T-helper 2 cell treated with Interferon-gamma antibody and Interleukin-4, amounts not matched to agents 5 μg/mL and 100 μg/mL, for 36 hours (primary cell): ENCODE measurements at places on chromosomes 11 and 22.

DNA sequence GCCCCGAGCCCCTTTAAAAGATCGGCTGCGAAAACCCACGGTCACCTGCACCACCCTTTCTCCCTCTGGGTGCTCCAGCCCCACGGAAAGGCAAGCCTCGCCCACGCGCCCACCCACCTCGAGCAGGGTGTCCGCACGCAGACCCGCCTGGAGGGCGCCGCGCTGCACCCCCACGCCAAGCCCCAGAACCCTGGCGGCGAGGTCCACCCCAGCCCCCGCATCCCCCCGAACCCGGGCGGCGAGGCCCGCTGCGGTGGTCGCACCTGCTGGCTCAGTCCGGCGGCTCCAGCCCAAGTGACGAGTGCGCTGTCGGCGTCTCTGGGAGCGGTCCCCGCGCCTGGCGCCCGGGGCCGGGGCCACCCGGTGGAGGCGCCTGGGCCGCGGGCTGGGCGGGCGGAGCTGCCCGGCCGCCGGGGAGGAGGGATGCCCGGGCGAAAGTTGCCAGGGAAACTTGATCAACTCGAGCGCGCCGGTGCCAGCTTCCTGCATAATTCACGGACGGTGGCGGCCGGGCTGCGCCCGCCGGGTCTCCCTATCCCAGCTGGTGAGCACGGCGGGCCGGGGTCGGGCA lies 1.1 kb downstream of the SHANK2 start:
- no peak for DNase-seq
- no peak overlapping the region for H3K27ac ChIP-seq
- H3K4me3 ChIP-seq: no peak overlapping the region
- H3K36me3 ChIP-seq: no peaks in the 10 kb centered on the region
- no peaks in the 10 kb centered on the region for H3K4me1 ChIP-seq

GRCh38 chr11:132293586-132293985 lies 923.2 kb downstream of the NTM start:
- H3K4me3 ChIP-seq: no peak overlapping the region
- H3K27me3 ChIP-seq: peaks cover 2% of the 10 kb centered on the region
- no peak overlapping the region for H3K27ac ChIP-seq
- DNase-seq: no peak
- H3K36me3 ChIP-seq: no peaks in the 10 kb centered on the region

- H3K4me3 ChIP-seq: peak overlapping the region; percentile 78
- H3K36me3 ChIP-seq: no peaks in the 10 kb centered on the region
- H3K27ac ChIP-seq: peak overlapping the region; percentile 20
These were observed 5.2 kb upstream of the GCAT start for GRCh38 chr22:37802310-37803194.

DNA sequence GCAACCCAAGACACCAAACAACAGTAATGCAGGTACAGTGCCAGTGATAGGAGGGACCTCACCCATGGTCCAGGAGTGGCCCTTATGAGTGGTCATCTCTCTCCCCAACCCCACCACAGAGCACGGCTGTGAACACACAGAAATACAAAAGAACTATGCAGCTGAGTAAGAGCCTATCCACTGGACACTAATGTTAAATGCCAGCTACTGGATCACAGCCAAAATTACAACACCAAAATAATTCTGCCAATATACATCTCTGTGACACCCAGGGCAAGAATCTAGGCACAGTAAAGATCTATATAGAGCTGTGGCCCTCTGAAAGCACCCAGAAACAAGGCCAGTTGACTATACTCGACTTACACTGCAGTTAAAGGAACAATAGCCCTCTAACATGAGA lies 22.8 kb upstream of the GPR83 start:
- no peak overlapping the region for H3K27ac ChIP-seq
- DNase-seq: no peak
- peaks cover 1% of the 10 kb centered on the region for H3K4me1 ChIP-seq
- H3K27me3 ChIP-seq: no peaks in the 10 kb centered on the region
- H3K4me3 ChIP-seq: no peak overlapping the region

- no peak for DNase-seq
- no peaks in the 10 kb centered on the region for H3K27me3 ChIP-seq
- H3K4me3 ChIP-seq: peak overlapping the region; percentile 93
- peaks cover 10% of the 10 kb centered on the region for H3K36me3 ChIP-seq
- peak overlapping the region; percentile 52 for H3K27ac ChIP-seq
These were observed 667 bp downstream of the DGCR6L start for GRCh38 chr22:20319041-20319744.

DNA sequence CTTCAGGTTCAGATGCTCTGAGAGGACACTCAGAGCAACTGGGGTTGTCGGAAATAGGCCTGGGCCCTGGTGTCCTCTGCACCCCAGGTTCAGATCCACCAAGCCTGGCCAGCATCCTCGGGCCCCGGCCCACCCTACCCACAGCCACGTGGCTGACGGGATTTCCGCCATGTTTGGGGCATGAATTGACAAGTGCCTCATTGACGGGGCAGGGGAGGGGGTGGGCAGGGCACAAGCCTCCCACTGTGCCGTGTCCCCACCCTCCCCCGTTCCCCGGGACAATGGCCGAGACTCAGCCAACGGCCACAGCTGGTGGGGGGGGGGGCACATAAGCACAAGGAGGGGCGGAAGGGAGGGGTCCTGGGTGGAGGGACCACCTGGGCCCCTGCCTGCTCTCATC lies 8.5 kb downstream of the MYRF start:
- no peak overlapping the region for H3K4me3 ChIP-seq
- no peak for DNase-seq
- no peaks in the 10 kb centered on the region for H3K36me3 ChIP-seq
- peaks cover 5% of the 10 kb centered on the region for H3K4me1 ChIP-seq
- H3K27ac ChIP-seq: no peak overlapping the region

DNA sequence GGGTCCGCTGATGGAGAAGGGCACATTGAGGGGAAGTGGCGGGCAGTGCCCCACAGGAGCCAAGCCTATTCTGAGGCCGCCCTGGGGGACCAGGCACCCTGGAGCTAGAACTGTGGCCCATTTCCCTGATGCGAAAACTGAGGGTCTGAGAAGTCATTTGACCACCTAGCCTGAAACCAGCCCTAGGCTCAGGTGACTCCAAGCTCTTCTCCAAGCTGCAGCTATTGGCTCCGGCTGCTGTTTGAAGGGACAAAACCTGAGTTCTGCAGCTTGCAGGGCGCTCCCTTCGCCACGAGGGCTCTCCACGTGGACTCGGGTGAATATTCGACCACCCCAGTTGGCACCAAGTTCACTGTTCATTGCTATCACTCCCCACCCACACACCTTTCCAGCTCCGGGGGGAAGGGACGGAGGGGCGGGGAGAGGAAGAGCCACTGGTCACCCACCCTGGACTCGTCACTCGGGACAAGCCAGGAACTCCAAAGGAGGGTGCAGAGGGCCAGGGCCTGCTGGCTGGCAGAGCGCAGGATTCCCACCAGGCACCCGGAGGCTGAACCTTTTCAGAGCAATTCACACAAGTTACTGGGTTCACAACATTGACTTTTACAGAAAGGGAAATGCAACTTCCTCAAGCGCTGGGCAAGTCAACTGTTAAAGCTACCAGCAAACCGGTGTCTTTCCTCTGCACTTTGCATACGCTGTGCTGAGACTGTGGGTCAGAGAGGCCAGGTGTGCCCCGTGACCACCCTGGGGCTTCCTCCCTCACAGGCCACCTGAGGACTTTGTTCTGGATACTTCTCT lies 1.1 kb upstream of the RAC2 start:
- peaks cover 27% of the 10 kb centered on the region for H3K4me1 ChIP-seq
- peak overlapping the region; percentile 99 for H3K4me3 ChIP-seq
- peak overlapping the region; percentile 93 for H3K27ac ChIP-seq
- no peaks in the 10 kb centered on the region for H3K27me3 ChIP-seq
- no peak for DNase-seq
- H3K36me3 ChIP-seq: peaks cover 34% of the 10 kb centered on the region

GRCh38 chr11:131612533-131612932 lies 242.1 kb downstream of the NTM start:
- no peaks in the 10 kb centered on the region for H3K27me3 ChIP-seq
- no peak for DNase-seq
- no peaks in the 10 kb centered on the region for H3K36me3 ChIP-seq
- H3K27ac ChIP-seq: no peak overlapping the region
- H3K4me3 ChIP-seq: no peak overlapping the region
- H3K4me1 ChIP-seq: no peaks in the 10 kb centered on the region

GRCh38 chr11:126140201-126140925 lies 71.1 kb downstream of the RPUSD4 start:
- DNase-seq: no peak
- no peaks in the 10 kb centered on the region for H3K36me3 ChIP-seq
- no peak overlapping the region for H3K4me3 ChIP-seq
- H3K27me3 ChIP-seq: peaks cover 15% of the 10 kb centered on the region
- H3K4me1 ChIP-seq: no peaks in the 10 kb centered on the region

DNA sequence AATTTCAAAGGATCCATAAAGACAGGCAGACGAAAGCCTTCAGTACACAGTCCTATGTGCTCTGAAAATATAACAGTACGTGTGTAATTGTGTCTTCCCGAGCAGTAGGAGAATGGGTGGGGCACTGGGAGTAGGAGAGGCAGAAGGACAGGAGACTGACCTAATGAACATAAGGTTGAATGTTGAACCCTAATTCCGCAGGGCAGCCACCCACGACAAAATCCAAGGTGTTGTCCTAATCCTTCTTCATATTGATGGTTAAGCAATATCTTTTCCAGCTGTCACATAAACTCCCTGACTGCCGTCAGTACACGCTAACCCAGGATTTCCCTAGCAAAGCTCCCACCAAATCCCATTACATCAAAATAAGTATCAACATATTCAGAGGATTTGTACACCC lies 34.5 kb downstream of the SPATA19 start:
- H3K4me3 ChIP-seq: no peak overlapping the region
- no peaks in the 10 kb centered on the region for H3K4me1 ChIP-seq
- no peak overlapping the region for H3K27ac ChIP-seq
- no peaks in the 10 kb centered on the region for H3K36me3 ChIP-seq
- no peaks in the 10 kb centered on the region for H3K27me3 ChIP-seq

- peaks cover 33% of the 10 kb centered on the region for H3K36me3 ChIP-seq
- H3K27ac ChIP-seq: no peak overlapping the region
- H3K4me1 ChIP-seq: no peaks in the 10 kb centered on the region
- H3K4me3 ChIP-seq: no peak overlapping the region
- DNase-seq: no peak
These were observed 42.2 kb downstream of the NAT10 start for GRCh38 chr11:34147581-34147980.

DNA sequence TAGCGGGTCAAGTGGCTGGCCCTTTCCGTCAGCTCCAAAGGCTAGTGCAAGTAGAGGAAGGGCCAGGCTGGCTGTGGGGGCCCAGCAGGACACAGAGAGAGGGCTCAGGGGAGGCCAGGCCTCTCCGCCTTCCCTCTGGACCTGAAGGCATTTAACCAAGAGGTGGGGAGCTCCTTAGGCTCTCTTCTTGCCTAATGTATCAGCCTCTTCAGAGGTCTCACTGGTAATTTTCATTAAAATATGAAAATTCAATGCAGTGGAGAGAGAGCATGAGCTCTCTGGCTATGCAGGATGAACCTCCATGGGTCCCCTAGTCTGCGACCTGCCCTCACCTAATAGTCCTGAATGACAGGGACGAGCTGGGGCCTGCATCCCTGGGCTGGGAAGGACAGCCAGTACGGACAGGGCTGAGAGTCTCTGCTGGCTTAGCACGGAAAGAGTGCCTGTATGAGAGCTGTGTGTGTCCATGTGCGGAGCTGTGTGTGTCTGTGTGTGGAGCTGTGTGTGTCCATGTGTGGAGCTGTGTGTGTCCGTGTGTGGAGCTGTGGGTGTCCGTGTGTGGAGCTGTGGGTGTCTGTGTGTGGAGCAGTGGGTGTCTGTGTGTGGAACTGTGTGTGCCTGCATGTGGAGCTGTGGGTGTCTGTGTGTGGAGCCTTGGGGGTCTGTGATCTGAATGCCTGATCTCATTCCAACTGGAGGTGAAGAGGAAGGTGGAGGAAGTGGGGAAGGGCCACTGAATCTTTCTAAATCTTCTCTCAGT lies 2.4 kb downstream of the ALX4 start:
- no peak overlapping the region for H3K4me3 ChIP-seq
- no peak for DNase-seq
- peaks cover 16% of the 10 kb centered on the region for H3K4me1 ChIP-seq
- no peak overlapping the region for H3K27ac ChIP-seq
- H3K36me3 ChIP-seq: peaks cover 3% of the 10 kb centered on the region

GRCh38 chr11:452916-453527 lies 2.9 kb downstream of the PTDSS2 start:
- DNase-seq: no peak
- peaks cover 21% of the 10 kb centered on the region for H3K36me3 ChIP-seq
- peaks cover 27% of the 10 kb centered on the region for H3K4me1 ChIP-seq
- no peak overlapping the region for H3K4me3 ChIP-seq

- no peaks in the 10 kb centered on the region for H3K4me1 ChIP-seq
- no peak overlapping the region for H3K27ac ChIP-seq
- DNase-seq: no peak
- H3K4me3 ChIP-seq: no peak overlapping the region
- H3K36me3 ChIP-seq: no peaks in the 10 kb centered on the region
These were observed 314.5 kb upstream of the ANO3 start for GRCh38 chr11:26017322-26017860.

- H3K36me3 ChIP-seq: peaks cover 2% of the 10 kb centered on the region
- H3K27ac ChIP-seq: peak overlapping the region; percentile 50
- no peaks in the 10 kb centered on the region for H3K27me3 ChIP-seq
- no peak for DNase-seq
- no peak overlapping the region for H3K4me3 ChIP-seq
- H3K4me1 ChIP-seq: peaks cover 2% of the 10 kb centered on the region
These were observed 43.4 kb upstream of the NNMT start for GRCh38 chr11:114252767-114253166.

DNA sequence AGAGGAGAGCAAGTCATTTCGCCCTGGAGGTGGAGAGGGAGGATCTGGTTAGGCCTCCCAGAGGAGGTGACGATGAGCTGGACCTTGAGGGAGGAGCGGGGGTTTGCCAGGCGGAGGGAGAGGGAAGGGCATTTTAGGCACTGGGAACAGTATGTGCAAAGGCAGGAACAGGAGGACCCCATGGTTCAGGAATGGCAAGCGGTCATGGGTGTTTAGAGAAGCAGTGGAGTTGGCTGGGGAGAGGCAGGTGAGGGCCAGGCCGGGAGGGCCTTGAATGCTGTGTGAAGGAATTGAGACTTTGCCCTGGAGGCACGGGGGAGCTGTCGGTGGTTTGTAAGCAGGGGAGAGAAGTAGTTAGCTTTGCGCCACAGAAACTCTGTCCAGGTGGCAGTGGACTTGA lies 10.3 kb downstream of the PRDM11 start:
- H3K36me3 ChIP-seq: no peaks in the 10 kb centered on the region
- no peak overlapping the region for H3K27ac ChIP-seq
- H3K27me3 ChIP-seq: no peaks in the 10 kb centered on the region

DNA sequence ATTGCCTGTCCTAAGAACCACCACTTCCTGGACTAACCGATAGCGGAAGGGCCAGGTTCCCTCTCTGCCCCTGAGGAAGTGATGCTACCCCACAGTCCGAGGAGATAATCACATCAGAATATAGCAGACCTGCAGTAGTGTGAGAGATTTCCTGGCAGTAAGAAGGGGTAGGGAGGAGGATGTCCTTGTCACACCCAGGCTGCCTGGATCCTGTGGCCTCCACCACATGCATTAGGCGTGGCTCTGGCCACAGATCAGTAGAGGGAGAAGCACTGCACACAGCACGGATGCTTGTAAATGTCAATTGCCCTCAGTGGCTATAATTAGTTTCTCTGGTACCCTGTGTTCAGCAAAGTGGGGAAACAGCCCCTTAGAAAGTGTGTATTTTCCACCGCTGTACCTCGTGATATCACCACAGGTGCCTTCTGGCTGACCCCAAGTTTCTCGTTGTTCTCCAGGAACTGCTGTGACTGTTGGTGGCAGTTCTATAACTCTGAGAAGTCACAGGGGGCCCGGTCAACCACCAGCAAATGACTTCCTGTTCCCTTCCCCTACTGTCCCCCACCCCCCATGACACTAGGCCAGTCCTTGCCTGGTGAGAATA lies 61.8 kb downstream of the UBASH3B start:
- DNase-seq: peak; percentile 17
- peaks cover 15% of the 10 kb centered on the region for H3K27me3 ChIP-seq
